T-helper 1 cell (primary cell): ENCODE measurements at places on chromosomes 6 and 20.

DNA sequence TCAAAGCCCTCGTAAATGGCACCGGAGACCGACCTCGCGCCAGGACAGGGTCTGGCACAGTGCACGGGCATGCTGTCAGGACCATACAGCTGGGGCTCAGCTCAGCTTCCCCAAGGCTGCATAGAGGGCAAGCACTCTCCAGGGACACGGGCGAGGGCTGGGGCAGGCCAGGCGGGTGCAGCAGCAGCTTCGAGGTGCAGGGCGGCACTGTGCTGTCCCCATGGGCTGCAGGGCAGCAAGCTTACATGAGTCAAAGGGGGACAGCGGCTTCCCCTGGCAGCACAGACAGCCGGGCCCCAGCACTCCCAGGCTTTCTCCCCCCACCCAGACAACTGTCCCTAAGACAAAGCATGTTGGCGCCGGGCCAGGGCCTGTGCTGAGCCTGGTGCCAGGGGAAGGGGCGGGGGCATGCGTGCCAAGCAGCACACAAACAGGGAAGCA, 25.7 kb downstream of the PSMG4 start:
- DNase-seq = no peak

DNA sequence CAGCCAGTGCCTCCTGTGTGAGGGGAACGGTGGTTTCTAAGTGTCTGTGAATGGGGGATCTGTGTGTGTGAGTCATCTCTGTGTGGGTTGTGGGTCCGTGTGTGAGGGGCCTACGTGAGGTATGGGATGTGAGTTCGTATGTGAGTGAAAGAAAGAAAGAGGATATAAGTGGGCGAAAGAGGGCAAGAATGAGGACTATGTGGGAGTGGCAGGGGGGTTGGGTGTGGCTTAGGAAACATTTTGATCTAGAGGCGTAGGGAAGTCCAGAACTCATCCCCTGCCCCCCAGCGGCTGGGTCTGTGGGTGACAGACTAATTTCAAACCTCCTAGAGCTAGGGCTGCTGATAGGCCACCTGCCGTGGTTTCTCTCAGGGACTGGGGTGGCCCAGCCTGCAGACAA, 35.5 kb downstream of the DHX35 start:
- no peak for DNase-seq

GRCh38 chr6:88683734-88684133, 279.7 kb downstream of the RNGTT start:
- DNase-seq = no peak

DNA sequence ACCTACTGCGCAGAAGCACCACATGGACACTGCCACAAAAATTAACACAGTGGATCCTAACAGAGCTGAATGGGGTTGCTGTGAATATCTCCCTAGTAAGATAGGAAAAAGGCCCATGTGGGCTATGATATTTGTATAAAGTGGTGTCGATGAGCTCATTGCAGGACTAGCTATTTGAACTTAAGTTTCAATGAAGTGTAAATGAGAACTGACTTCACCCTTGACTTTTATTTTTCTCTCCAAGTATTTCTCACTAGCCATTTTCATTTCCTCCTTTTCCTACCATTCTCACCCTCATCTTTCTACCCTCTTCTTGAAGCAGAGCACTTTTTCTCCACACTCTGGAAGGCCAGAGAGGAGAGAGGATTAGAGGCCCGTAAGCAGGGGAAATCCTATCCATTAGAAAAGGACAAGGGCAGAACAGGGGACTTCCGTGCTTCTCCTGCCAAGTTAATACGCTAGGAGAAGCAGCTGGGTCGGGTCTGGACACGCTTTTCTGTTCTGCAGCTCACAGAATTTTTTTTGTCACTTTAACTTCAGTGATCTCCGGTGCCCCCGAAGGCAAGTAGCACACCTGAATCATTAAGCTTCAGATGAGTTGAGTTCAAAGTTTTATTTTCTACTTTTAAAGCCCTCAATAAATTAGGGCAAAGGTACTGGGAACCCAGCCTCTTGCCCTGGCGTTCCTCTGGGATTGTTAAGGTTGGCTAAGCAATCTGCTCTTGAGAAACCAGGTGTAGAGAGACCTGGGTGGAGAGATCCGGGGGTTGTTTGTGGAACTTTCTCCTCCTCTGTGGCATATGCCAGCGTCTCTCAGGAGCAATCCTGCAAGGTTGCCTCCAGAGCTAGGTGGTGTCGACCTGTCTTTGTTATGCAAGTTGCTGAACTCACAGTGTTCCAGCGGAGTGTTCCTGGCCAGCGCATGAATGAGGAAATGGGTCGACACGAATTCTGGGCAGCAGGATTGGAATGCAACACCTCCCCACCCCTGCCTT, 56.2 kb upstream of the ARID1B start:
- no peak for DNase-seq

- no peak for DNase-seq
Observed at GRCh38 chr6:30321692-30322388, 4.9 kb upstream of the TRIM39 start.

DNA sequence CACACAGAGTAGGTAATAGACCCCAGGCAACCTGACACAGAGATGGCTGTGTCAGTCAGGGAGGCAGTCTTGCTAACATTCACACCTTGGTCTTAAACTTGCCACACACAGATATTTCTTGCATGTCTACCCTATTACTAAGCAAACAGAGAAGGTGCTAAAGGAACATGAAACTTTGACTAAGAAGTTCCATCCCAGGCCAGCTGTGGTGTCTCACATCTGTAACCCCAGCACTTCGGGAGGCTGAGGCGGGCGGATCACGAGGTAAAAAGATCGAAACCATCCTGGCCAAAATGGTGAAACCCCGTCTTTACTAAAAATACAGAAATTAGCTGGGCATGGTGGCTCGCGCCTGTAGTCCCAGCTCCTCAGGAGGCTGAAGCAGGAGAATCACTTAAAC, 222.4 kb upstream of the JARID2 start:
- DNase-seq = no peak

- no peak for DNase-seq
Observed at GRCh38 chr20:25686081-25687067, 10.3 kb downstream of the ZNF337 start.

- DNase-seq = no peak
Observed at GRCh38 chr6:168107191-168107983, 28.4 kb upstream of the FRMD1 start.

GRCh38 chr6:7916959-7917358, 6.4 kb upstream of the TXNDC5 start:
- DNase-seq = no peak

- peak; percentile 8 for DNase-seq
Observed at GRCh38 chr6:128118401-128118800, 217.5 kb upstream of the THEMIS start.

DNA sequence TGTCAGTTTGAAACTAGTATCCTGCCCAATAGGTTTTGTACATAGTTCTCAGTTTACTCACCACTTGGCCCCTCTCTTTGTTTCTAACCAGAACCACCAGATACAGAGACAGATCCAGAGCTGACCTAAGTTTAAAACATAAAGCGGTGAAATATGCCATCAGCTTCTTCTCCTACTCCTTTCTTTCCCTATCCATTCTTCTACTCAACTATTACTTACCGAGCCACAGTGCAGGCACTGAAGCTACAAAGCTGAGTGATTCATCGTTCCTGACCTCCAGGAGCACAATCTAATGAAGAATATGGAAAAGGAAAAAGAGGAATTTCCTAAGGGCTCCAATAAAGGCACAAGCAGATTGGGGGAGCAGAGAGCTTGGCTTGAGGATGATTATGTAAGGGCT, 286.0 kb downstream of the FOXC1 start:
- no peak for DNase-seq

DNA sequence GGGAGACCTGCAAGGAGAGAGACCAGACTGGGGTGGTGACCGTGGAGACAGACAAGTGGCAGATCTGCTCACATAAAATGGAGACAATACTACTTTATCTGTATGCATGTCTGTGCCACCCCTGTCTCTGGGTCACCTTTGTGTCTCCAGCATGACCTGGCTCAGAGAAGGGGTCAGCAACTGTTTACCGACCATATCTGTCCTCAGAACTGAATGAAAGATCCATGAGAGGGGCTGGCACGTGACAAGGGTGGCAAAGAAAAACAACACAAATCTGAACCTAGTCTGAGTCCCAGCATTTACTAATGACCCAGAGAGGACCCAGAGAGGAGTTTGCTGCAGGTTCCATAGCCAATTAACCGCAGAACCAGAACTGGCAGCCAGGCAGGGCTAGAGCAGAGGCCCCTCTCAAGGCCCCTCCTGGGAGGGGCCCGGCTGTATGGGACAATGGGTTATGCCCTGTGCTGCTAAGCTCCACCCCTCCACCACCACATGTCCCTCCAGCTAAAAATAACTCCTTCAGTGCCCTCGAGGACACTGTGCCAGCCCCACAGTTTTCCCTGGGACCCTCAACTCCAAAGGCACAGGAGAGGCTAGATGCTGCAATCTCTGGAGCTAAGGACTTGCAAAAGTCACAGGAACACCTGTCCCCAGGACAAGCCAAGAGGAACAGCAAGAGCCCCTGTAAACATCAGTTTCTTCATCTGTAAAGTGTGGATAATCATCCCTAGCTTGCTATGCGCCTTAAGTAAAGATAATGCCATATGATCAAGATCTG, 2.2 kb downstream of the AHCY start:
- DNase-seq = no peak

DNA sequence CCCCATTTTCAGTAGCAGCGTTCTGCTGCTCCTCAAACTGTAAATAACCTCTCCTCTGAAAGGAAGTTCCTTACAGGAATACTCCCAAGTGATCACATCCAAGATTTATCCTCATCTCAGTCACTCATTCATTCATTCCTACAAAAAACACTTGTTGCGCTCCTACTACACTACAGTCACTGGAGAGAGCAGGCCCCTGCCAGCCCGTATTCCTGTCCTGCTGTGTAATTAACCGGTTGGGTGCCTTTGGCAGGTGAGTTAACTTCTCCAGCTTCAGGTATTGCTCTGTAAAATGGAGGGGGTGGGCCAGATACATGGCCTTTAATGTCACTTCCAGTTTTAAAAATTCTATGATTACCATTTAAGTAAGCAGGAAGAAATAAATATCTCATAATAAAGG, 15.0 kb upstream of the ZBTB24 start:
- DNase-seq = no peak

DNA sequence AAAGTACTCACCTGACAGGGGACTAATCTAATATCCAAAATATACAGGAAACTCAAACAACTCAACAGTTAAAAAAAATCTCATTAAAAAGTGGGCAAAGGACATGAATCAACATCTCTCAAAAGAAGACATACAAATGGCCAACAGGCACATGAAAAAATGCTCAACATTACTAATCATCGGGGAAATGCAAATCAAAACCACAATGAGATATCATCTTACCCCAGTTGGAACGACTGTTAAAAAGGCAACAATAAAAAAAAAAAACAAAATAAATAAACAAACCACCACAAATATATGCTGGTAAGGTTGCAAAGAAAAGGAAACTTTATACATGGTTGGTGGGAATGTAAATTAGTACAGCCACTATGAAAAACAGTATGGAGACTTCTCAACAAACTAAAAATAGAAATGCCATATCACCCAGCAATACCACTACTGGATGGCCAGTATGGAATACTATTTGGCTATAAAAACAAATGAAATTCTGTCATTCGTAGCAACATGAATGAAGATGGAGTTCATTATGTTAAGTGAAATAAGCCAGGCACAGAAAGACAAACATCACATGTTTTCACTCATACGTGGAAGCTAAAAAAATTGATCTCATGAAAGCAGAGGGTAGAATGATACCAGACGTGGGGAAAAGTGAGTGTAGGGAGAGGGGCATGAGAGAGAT, 6.6 kb downstream of the SIRPB2 start:
- DNase-seq = no peak

DNA sequence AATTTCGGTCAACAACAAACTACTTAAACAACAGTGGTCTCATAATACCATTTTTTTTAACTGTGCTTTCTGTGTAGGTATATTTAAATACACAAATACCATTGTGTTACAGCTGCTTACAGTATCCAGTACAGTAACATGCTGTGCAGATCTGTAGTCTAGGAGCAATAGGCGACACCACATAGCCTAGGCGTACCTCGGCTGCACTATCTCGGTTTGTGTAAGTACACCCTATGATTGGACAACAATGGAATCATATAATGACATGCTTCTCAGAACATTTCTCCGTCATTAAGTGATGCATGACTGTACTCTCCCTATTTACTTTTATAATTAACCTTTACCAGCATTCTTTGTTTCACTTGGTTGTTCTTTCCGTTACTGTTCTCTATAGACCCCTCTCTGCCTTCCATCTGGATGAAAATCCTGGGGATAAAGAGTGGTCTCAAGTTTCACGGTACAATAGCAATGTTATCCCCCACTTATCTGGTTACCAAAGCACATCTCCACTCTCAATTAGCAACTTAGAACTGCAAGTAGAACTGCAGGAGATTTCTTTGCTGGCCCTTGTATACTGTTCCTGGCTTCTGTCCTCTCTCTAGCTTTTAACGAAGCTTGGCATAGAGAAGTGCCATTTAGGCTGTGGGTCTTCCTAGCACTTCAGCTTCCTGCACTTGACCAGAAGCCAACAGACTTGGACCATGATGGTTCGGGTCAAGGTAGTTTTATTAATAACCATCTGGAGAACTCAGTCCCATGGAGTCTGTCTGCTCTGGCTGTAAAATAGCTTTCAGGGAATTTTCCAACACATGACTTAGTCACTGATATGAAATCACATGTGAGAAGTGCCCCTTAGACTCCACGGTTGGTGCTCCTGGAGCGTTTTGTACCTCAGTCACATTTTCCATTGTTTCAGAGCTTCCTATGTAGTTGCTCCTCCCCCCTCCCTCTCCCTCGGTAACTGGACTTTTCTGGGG, 80.4 kb upstream of the POPDC3 start:
- no peak for DNase-seq

DNA sequence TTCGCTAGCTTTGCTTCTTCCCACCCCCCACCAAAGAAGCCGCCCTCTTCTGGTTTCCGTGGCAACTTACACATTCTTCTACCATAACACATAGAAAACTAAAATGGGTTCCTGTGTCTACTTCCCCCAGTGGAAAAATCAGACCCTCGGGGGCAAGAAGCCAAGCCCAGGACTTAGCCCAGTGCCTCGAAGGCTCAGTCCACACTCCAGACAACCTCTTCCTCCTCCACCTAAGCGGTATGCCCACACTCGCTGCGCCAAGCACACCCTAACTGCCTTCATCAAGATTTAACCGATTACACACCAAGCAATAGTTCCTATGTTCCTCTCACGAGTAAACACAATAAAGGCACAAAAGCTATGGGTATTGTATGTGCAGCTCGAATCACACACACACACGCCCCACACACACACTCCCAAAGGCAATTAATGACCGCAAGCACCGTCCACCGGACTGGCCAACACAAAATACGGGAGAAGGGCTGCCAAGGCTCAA, 537 bp downstream of the PPIL4 start:
- DNase-seq = peak; percentile 73
